Globus pallidus (tissue), 1 donor: ENCODE measurements at places on chromosomes 3 and 15.

- no peak for DNase-seq
Measured at GRCh38 chr3:155807823-155808222, 1.7 kb upstream of the C3orf33 start.

- DNase-seq, result no peak
Measured at GRCh38 chr3:190855151-190855550, 7.3 kb downstream of the GMNC start.

DNA sequence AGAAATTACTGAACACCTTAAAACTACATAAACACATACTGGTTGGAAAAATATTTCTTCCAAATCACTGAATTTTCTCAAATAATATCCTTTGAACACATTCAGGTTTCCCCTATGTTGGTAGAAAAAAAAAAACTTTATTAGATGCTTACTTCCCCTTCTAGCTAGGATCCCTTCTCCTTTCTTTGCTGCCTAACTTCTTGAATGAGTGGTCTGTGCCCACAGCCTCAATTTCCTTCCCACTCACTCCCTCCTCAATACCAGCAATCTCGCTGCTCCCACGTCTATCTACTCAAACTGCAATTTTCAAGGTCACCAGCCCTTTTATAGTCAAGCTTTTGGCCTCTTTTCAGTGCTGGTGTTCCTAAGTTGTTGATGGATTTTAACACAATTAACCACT lies 8.3 kb downstream of the CD200R1 start:
- no peak for DNase-seq

DNA sequence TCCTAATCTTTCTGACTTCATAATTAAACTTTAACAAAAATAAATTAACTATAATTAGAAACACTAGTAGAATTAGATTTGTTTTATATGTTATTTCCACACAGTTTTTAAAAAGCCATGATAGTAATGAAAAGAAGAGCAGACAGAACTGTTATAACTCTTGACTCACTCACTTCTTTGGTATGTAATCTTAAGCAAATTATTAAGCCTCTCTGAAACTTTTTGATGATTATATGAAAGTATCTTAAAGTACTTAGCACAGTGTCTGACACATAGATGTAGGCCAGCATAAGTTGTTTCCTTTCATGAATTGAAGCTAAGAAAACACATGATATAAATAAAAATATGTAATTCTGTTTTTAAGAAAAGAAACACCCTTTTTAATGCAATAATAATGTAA lies 123.6 kb upstream of the MLF1 start:
- DNase-seq, result no peak

- DNase-seq, result no peak
Measured at GRCh38 chr3:188378786-188379185, 224.8 kb downstream of the LPP start.

GRCh38 chr15:67091071-67091979 lies 25.9 kb downstream of the SMAD3 start:
- no peak for DNase-seq

DNA sequence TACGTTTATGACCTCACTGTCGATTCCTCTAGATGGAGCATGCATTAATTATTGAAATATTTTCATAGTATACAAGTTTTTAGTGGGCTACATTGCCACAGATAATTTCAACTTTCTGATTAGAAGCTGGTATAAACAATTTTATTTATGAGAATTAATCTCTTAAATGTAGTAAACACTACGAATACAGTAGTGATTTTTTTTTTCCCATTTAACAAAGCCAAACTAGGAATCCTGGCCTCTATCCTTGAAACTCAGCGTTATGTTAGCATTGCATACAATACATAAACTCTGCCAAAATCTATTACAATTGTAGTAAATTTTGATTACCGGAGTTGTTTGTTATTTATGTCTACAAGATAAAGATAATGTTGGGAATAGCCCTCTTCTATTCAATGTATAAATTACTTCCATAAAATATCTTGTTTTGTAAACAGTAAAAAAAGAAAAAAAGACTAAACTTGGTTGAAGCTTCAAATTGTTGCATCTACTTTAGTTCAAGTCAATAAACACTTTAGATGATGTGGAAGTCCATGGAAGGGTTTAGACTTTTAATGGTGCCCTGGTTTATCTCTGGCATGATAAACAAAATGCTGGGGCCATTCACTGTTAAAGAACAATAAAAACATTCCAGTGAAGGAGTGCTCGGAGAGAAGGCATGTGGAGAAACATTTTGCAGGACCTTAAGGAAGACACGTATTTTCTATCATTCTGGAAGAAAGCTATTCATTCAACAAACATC lies 77.3 kb upstream of the NR2F2 start:
- DNase-seq, result no peak

DNA sequence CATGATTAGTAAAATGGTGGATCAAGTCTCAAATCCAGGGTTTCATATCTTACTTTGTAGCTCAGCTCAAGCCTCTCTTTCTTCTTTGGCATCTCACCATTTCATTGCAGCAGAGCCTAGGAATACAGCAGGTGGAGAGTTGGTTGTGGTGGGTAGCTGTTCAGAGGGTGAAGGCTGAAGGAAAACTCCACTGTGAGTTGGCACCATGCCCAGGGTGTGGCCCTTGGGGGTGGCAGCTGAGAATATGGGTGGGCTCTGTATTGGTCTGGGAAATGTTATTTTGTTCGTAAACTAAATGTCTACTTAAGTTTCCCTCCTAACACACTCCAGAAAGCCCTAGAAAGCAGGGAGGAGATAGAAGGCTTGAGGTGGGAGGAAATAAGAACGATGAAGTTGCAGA lies 1.7 kb upstream of the MAP1A start:
- DNase-seq, result no peak

DNA sequence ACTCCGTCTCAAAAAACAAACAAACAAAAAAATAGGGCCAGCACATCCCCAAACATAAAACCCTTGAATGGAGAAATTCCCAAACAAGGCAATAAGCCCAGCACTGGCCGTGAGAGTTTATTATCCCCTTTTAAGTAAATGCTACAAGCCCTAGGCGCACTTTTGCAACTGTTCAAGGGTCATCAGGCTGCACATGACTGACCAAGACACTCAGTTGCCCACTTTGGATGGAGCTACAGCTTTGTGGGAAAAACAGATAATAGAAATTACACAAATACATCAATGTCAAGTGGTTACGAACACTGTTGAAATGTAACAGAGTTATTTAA lies 33.7 kb upstream of the ZNF445 start:
- DNase-seq, result no peak

GRCh38 chr3:147391781-147392624 lies 14.3 kb downstream of the ZIC4 start:
- DNase-seq, result peak; percentile 89

DNA sequence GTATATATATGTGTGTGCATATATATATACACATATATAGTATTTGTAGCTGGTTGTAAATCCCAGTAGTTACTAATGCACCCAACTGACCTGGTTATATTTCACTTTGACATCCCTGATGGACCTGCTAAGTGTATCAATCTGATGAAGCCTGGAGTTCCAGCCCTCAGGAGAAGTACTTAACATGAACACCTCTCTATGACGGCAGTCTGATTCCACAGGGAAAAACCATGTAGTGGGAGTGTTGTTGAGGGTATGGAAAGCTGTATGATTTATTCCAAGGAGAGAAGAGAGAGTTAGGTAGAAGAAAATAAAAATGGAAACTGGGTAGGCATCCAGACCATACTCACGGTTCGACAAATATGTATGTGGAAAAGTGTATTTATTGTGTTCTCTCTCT lies 531.2 kb upstream of the SEMA6D start:
- DNase-seq, result no peak

GRCh38 chr3:112721231-112721630 lies 80.3 kb upstream of the CCDC80 start:
- no peak for DNase-seq

GRCh38 chr3:186551387-186551786 lies 7.2 kb upstream of the CRYGS start:
- DNase-seq, result no peak

- no peak for DNase-seq
Measured at GRCh38 chr3:137998121-137999042, 11.6 kb upstream of the CLDN18 start.

GRCh38 chr3:172181932-172182586 lies 142.7 kb downstream of the FNDC3B start:
- DNase-seq, result no peak

DNA sequence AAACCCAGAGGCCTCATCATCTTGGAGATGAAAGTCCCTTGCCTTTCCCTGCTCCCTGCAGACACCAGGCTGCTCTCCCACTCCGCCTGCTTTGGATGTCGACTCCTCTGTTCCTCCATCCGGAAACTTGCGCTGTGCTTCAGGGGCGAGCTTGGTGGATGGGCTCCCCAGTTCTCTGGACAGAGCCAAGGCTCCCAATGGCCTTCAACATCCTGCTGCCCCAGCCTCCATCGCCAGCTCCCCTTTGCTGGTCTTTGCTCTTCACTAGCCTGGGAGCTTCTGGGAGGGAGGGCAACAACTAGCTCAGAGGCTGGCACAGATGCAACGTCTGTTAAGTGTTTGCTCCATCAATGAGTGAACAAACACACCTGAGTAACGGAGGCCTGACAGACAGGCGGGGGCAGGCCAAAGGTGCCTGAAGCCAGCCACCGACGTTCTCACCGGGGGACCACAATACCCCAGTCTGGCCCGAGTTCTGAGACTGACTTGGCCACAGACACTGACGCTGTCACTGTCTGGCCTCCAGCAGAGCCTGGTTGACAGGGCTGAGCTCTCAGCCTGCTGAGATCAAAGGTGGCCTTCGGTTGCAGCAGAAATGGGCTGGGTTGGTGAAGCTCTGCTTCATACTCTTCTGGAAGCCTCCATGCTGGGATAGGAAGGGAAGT lies 39.0 kb downstream of the RGMA start:
- DNase-seq, result no peak

- no peak for DNase-seq
Measured at GRCh38 chr15:63422891-63423590, 41.4 kb upstream of the CA12 start.

- no peak for DNase-seq
Measured at GRCh38 chr15:98957655-98958054, 49.9 kb downstream of the PGPEP1L start.

GRCh38 chr3:157692468-157692867 lies 189.3 kb upstream of the VEPH1 start:
- DNase-seq, result no peak

GRCh38 chr3:115108614-115109013 lies 38.5 kb downstream of the ZBTB20 start:
- DNase-seq, result no peak

DNA sequence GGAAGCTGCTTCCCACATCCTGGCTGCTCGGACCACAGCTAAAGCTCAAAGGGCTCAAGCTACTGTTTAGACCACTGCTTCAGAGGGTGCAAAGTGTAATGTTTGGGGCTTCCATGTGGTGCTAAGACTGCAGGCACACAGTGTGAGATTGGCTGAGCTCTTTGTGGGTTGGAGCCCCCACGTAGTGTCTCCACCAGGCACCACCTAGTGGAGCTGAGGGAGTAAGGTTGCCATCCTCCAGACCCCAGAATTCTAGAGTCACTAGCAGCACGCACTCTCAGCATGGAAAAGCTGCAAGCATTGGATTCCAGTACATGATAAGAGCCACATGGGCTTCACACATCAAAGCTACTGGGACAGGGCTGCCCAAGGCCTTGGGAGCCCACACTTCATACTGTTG lies 9.3 kb downstream of the MKRN3 start:
- DNase-seq, result no peak

DNA sequence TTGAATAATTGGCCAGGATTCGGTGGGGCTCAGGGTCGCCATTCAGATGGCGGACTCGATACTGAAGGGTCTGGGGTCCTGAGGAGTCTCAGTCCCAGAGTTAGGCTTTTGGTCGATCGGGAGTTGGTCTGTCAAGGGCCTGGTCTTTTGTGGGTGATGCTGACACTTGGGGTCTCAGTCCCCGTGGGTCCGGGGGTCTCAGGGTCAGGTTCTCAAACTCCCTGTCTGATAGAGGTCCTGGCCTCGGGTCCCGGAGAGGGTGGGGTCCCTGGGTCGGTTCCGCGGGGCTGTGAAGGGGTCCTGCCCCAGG lies 467 bp downstream of the NCKIPSD start:
- DNase-seq, result no peak

DNA sequence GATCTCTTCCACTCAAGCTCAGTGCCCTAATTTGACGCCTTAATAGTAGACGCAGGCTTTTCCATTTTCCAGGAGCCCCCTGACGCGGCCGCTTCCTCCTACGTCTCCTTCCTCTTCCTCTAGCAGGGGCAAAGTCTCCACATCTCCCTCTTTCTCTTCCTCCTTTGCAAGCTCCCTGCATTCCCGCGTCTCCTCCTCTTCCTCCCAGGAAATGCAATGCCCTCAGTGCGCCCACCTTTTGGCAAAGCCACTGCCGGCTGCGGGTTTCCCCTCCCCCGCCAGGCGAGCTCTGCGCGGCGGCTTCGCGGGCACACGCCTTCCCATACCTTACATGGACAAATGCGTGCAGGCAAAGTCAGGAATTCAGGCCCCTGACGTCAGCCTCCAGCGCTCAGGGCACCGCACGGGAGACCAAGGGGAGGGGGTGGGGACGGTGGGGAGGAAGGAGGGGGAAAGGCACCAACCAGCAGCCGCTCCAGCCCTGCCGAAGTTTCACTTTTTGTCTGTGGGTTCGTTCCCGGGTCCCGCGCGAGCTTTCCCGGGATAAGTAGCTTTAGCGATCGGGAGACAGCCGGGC lies 432 bp upstream of the LPP start:
- peak; percentile 58 for DNase-seq

GRCh38 chr3:74537164-74537563 lies 77.3 kb downstream of the CNTN3 start:
- no peak for DNase-seq

- no peak for DNase-seq
Measured at GRCh38 chr3:132735589-132735988, 13.4 kb upstream of the NPHP3 start.

GRCh38 chr3:27574438-27574795 lies 90.2 kb upstream of the SLC4A7 start:
- no peak for DNase-seq

DNA sequence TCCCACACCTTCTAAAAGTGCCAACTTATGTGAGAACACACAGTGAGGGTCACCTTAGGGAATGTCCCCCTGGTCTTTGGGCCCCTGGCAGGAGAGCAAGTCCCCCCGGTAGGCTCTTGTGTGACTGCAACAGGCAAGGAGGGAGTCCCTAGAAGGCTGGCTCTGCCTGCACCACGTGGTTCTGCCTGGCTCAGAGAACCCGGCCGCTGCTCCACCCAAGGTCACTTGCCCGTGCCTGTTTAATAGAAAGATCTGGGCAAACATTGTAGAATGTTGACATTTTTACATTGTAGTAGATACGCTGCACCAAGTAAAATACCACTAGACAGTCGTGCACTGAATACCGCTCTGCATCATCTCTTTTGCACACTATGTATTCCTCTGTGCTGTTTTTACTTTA lies 21.9 kb downstream of the GABRA5 start:
- no peak for DNase-seq

DNA sequence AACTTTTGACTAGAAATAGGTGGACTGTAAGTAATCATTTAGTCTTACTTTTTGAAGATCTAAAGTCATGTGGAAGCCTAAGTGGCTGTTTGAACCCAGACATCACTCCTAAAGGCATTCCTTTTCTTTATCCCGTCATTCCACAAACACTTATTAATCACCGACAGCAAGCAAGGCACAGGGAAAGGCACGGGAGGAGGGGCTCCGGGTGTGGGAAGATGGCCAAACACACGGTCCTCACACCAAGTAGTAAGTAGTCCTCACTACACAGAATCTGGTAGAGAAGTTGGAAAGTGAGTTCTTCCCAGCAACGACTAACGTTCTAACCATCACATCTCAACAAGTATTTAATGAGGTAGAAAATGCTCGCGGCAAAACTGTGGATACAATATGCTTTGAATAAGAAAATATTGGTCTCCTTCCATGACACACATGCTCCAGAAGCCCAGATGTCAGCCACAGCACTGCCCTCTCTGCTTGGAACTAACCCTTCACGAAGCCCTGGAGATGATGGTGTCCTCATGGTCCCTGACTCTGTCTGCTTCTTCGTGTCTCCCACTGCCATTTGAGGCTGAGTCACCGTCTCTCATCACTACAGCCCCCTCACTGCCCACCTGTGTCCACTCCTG lies 202.2 kb downstream of the OPA1 start:
- no peak for DNase-seq
